Activated CD4-positive, alpha-beta T cell treated with anti-CD3 and anti-CD28 coated beads, Interleukin-2, amount 50 U/mL, for 16 hours (primary cell): ENCODE measurements at places on chromosomes 7 and 10.

DNA sequence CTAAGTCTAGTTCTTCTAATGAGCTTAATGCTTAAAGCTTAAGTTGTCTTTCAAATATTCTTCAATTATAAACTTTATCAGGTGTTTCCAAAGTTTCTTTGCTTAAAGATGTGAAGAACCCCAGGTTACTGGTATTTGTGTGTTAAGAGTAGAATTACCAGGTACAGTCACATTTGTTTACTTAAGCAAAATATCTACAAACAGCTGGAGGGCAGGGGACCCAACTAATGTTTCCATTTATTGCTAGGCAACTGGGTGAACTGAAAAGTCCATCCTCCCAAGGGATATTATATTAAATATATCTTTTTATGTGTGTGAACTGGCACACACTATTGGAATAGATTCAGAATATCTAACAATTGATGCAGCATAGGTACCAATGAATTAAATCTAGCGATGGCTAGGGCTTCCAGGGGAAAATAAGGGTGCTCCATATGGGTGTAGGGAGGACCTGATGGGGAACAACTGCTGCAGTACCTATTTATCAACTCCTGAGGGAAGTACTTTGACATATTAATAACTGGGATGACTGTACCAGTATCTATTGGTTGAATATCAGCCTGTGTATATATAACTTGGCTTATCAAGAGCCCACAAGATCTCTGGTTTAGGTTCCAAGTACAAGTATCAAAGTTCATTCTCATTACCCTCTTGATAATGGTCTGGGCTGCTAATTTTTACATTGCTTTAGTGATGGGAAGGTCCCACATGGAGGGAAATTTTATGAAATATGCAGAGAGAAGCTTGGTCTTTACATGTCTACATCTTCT lies 10.3 kb upstream of the AGR3 start:
- no peak for DNase-seq

- DNase-seq, result no peak
These were observed 42.4 kb downstream of the P4HA1 start for GRCh38 chr10:73054286-73054685.

- DNase-seq, result no peak
These were observed 144.4 kb downstream of the ARID5B start for GRCh38 chr10:62045765-62046521.

DNA sequence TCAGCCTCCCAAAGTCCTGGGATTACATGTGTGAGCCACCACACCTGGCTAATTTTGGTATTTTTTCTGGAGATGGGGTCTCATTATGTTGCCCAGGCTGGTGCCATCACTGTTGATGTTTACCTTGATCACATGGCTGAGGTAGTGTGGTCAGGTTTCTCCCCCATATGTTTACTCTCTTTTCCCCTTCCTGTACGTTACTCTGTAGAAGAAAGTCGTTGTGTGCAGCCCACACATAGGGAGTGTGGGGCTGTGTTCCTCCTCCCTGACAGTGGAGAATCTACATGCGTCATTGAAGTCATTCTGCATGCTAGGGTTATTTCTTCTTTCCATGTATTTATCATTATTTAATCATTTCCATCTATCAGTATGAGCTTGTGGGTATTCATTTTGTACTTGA lies 16.3 kb upstream of the ORAI2 start:
- DNase-seq, result no peak

GRCh38 chr7:157584420-157584819 lies 247.6 kb downstream of the DNAJB6 start:
- DNase-seq, result no peak

DNA sequence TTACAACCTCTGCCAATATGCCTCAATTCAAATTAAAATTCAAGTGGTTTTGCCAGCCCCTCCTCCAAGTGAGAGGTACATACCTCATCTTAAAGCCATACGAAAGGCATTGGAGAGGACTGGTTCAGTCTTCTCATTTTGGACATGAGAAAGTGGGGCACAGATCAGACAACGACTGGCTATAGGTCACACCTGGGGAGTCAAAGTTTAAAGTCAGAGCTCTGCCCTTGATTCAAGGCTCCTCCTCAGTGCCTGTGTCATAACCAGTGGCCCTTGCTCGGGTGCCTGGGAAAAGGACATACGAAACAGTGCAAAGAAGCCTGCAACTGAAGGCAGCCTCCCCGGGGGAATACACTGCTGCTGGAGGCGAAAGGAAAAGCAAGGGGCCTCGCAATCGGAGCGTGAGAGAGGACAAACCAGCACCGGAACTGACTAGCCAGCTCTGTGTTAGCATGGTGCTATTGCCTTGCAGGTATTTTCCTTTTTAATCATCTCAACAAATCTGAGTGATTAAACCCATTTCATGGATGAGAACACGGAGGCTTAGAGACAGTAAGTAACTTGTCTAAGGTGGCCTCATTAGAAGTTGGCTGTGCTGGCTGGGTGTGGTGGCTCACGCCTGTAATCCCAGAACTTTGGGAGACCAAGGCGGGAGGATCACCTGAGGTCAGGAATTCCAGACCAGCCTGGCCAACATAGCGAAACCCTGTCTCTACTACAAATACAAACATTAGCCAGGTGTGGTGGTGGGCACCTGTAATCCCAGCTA lies 1.1 kb upstream of the MTPAP start:
- DNase-seq, result no peak

DNA sequence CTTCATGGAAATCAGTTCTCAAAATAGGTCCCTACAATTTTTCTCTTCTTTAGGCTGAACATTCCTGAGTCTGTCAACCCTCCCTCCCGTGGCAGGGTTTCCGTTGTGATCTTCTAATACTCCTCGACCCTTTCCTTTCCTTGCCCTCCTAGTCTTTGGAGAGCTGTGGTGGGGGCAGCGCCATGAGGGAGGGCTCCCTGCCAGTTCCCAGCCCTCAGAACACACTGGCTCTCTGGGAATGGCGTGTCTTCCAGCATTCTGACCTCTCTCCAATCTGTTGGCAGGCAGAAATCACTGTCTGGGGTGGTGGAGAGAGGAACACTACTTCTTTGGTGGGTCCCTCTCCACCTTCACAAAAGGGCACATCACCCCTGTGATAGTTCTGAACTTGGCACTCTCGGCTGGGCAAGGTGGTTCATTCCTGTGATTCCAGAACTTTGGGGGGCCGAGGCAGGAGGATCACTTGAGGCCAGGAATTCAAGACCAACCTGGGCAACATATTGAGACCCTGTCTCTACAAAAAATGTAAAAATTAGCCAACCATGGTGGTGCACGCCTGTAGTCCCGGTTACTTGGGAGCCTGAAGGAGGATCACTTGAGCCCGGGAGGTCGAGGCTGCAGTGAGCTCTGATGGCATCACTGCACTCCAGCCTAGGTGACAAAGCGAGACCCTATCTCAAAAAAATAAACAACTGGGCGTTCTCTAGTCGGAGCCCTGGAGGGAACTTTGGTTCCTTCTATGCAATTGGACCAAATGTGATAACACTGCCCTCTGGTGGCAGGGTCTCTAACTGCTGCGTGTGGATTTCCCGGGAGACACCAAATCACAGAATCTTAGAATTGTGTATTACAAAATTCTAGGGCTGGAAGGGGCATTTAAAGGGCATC lies 13.1 kb upstream of the ARPC1A start:
- peak; percentile 74 for DNase-seq

DNA sequence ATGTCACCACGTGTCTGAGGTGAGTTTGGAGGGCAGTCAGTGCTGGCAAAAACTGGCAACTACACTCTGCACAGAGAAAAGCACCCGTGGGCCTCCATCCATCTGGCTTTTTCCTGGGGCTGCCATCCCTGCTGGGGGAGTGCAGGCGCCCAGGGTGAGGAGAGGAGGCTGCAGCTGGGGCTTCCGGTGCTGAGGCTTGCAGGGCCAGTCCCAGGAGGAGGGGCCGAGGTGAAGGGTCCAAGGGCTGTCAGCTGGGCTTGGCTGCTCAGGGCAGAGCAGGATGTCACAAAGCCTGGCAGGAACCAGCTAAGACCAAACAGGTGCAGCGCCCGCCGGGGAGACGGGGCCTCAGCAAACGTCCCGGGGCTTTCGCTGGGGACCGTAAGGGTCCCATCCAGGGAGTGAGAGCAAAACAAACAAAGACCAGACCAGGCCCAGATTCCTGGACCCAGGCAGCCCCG lies 77.2 kb downstream of the CFAP46 start:
- DNase-seq, result no peak

- DNase-seq, result no peak
These were observed 25.8 kb upstream of the AKR1C3 start for GRCh38 chr10:5068274-5068984.

- no peak for DNase-seq
These were observed 624.8 kb downstream of the GRID1 start for GRCh38 chr10:85741626-85742300.

DNA sequence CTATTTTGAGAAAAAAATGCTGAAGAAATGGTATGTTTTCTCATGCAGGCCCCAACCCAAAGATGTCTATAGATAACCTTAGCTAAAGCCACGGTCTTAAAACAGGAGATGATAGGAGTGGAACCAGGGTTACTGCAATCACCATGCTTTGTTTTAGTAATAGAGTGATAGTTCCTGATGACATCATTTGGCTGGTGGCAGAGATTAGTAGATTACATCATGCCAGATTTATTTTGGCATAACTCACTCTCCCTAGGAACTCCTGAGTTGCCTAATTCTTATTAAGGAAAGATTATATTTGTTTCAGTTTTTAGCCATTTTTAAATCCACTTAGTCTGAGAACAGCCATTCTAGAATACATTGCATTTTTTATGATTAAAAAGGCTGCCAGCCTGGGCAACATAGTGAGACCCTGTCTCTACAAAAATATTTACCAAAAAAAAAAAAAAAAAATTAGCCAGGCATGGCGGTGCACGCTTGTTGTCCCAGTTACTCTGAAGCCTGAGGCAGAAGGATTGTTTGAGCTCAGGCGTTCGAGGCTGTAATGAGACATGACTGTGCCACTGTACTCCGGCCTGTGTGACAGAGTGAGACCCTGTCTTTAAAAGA lies 17.8 kb downstream of the ENO4 start:
- DNase-seq, result no peak

- no peak for DNase-seq
These were observed 36.4 kb downstream of the CYP17A1 start for GRCh38 chr10:102800611-102801335.

- no peak for DNase-seq
These were observed 3.4 kb upstream of the C10orf88 start for GRCh38 chr10:122957474-122957873.

GRCh38 chr10:22733992-22734391 lies 19.6 kb upstream of the PIP4K2A start:
- DNase-seq, result no peak

DNA sequence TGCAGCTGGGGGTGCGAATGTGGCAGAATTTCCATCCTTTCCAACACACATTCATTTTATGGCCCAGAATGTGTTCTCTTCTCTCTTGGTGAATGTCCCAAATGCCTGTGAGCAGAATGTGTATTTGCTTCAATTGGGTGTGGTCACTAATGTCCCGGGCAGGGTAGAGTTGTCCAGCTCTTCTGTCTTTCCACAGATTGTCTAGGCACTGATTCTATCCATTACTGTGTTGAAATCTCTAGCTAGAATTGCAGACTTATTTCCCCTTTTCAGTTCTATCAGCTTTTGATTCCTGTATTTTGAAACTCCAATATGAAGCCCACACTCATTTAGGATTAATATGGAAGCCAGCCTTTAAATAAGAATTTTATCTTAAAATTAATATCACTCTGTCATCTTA lies 14.0 kb upstream of the AKR1E2 start:
- no peak for DNase-seq

DNA sequence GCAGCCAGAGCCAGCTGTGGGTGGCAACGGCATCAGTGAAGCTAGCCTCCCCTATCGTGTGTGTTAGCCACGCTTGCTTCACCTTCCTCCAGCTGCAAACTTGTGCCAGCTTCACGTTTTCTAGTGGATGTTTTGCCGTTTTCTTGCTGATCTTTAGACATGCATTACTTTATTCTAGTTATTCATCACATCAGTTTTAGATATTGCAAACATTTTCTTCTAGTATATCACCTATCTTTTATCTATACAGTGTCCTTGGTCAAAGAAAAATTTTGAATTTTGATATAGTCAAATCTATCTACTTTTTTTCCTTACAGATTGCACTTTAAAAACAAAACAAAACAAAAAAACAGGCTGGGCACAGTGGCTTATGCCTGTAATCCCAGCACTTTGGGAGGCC lies 6.7 kb upstream of the PAPOLB start:
- no peak for DNase-seq

- no peak for DNase-seq
These were observed 53.1 kb downstream of the GNAI1 start for GRCh38 chr7:80187727-80188126.

DNA sequence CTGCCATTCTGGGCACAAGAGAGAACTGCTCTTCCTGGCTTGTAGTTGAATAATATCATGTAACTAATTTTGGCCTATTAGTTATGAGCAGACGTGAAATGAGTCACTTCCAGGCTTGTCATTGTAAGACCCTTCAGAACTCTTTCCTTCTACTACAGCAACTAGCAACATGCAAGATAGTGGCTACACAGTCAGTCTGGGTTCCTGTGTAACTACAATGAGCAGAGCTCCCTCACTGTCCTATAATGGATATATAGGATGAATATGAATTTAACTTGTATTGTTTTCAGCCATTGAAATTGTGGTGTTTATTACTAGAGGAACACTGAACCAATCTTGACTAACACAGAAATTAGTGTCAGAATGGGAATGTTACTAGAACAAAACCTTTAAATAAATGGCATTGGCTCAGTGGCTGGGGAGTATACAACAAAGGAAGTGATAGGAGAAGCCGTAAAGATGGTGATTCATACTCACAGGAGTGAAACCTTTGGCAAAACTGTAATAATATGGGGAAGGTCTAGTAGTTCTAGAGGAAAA lies 2.9 kb upstream of the MTPN start:
- DNase-seq, result peak; percentile 48

GRCh38 chr7:129146237-129146979 lies 1.9 kb downstream of the TSPAN33 start:
- DNase-seq, result no peak
